Stimulated activated CD8-positive, alpha-beta memory T cell treated with anti-CD3 and anti-CD28 coated beads, Interleukin-2, amount 100 ng/mL, for 48 hours (primary cell): ENCODE measurements at places on chromosomes 1 and 21.

- no peak for DNase-seq
Measured at GRCh38 chr1:70331962-70332361, 22.6 kb downstream of the ANKRD13C start.

DNA sequence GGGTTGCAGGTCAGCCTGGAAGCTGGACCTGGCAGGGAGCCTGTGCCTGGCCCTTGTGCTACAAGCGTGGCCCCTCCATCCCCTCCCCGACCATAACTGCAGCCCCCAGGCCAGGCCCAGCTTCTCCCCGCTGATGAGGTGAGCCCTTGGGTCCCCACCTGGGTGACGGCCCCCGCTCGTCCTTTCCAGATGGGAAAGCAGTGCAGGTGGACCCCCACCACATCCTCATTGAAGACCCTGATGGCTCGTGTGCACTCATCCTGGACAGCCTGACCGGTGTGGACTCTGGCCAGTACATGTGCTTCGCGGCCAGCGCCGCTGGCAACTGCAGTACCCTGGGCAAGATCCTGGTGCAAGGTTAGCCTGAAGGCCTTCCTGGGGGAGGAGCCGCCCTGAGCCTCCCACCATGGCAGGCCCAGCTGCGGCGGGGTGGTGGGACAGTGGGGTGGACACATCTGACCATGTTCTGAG is 56.9 kb downstream of the TRIM11 start:
- DNase-seq = no peak

- DNase-seq = no peak
Measured at GRCh38 chr1:245310571-245311531, 156.1 kb downstream of the KIF26B start.

- no peak for DNase-seq
Measured at GRCh38 chr1:172184506-172185191, 235.8 kb upstream of the C1orf105 start.

DNA sequence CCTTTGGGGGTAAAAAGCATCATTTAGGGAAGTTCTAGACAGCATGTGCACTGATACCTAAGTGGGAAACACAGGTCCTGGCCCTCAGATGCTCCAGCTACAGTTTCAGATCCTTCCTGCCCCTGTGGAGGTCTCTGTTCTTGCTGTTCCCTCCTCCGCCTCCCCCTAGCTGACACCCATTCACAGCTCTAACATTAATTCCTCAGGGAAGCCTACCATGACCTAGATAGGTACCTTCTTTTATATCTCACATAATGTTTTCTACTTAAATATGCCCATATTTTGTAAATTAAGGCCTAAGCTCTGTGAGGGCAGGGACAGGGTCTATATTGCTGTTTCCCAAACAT is 11.3 kb downstream of the TSPAN2 start:
- no peak for DNase-seq

GRCh38 chr21:17775431-17776126 is 43.6 kb downstream of the C21orf91 start:
- peak; percentile 44 for DNase-seq

- no peak for DNase-seq
Measured at GRCh38 chr1:198678901-198679329, 40.1 kb downstream of the PTPRC start.

- no peak for DNase-seq
Measured at GRCh38 chr1:79006564-79006963, at the start of gene ADGRL4. TSS of gene ADGRL4 (minus strand) at chr1:79006730. CDS start at chr1:79006654, 76 bp downstream.

DNA sequence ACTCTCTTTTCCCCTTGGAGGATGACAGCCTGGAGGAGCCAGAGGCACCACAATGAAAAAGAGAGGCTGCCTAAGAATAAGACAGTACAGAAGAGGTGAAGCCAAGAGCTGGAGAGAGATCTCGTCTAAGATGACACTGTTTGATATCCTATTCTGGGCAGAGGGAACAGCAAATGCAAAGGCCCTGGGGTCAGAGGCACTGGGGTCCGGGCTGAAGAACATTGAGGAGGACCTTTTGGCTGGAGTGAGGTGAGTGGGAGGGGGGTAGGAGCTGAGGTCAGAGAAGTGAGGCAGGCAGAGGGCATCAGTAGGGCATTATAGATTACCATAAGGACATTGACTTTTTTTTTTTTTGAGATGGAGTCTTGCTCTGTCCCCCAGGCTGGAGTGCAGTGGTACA is 19.3 kb upstream of the TMEM51 start:
- DNase-seq = no peak

DNA sequence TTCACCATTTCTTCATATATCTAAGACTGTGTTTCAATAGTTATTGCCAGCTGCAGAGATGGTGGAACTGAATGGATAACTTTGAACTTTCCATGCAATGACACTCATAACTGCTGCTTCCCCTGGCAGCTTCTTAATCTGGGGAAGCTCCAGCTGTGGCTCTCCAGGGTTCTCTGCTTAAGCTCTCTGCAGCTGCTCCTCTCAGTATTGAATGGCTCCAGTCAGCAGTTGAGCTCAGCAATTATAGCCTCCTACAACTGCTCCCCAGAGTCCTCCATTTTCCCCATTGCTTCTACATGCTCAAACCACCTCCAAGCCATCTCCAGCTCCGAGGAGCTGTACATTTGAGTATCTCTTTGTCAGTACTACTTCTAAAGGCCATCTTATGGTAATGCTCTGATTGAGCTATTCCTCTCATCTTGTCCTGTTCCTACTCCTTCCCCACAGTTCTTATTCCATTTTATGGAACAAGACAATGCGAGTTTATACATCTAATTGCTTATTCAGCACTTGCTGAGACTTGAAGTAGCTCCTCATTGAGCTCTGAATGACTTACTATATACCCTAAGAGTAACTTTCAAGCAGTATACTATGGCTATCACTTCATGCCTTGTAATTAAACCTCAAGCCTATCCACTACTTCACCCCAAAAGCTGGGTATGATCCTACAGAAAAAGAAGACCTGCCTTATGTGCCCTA is 362.4 kb downstream of the NEGR1 start:
- no peak for DNase-seq

DNA sequence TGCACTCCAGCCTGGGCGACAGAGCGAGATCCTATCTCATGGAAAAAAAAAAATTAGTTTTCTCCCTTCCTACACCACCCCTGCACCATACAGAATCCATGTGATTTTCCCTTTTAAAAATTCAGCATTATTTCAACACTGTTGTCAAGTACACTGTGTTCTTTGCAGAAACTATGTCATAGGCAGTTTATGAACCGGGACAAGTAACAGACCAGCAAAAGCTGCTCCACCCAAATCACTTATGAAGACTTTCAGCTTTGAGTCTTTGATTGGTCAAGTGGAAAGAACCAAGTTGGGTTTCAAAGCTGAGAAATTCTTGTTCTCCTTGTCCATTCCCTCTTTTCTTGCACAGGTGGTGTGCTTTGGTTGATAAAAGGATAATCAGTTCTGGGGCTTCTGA is 173.0 kb downstream of the CDC7 start:
- DNase-seq = no peak

DNA sequence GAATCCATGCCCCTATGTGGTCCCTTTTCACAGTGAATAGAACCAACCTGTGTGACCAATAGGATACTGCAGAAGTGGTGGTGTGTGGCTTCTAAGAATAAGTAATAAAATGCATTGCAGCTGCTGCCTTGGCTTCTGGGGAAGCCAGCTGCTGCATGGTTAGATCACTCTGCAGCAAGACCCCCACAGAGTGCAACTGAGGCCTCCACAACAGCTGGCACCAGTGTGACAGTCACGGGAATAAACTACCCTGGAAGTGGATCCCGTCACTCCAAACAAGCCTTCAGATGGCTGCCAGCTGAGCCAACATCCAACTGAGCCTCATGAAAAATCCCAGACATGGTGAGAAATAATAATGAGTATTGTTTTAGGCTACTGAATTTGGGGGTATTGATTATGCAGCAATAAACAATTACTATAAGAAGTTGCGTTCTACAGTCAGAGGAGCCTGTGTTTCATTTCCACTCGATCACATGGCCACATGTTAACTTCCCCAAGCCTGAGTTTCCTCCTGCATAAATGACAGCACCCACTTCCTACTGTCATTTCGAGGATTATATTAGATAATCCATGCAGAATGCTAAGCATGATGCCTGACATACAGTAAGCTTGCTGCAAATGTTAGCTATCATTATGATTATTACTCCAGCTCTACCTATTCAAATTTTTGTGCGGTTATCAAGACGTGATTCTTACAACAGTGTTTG is 20.8 kb upstream of the COG2 start:
- DNase-seq = no peak

DNA sequence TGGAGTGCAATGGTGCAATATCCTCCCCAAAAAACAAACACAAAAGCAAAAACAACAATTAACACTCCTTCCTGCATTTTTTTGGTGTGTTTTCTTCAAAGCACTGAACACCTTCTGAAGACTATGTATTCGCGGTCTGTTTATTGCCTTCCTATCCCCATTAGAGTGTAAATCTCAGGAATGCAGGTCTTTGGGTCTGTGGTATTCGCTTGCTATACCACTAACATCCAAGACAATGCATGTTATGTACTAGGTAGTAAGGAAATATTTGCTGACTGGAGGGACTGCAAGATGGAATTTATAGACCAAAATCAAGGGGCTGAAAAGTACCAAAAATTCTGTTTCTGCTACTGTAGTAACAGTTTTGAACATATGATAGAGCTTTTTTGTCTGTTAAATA is 299.4 kb downstream of the RYR2 start:
- no peak for DNase-seq

GRCh38 chr1:47755101-47755990 is 241.8 kb downstream of the TRABD2B start:
- peak; percentile 47 for DNase-seq

DNA sequence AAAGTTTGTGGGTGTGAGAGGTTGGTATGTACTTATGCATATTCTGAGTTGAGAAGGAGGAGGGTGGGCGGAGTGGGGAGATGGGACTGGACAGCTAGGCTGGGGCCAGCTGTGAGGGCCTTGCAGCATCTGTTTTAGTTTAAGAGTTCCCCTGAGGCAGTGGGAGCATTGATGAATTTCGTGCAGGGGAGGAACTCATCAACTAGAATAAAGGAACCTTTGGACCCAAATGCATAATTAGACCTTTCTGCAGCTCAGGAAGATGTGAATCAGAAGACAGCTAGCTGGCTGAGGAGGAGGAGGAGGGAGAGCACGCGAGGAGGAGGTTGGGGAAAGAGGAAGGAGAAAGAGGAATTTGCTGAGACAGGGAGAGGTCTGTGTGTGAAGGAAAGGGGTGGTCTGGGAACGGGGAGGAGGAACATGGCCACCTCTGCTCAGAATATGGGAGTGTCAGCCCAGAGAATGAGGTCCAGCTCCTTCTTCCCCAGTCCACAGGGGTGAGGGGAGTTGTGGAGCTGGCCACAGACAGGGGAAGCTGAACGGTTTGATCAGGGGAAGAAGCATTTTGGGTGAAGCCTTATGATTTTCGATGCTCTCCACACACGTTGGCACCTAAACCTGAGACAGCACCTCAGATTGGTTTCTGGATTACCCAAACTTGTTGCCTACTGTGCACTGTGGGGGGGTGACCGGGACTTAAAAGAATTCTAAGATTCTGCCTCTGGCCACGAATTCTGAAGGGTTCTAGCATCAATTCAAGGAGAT is 27.7 kb downstream of the MYOG start:
- no peak for DNase-seq

- no peak for DNase-seq
Measured at GRCh38 chr1:15214527-15214926, 32.5 kb upstream of the FHAD1 start.

DNA sequence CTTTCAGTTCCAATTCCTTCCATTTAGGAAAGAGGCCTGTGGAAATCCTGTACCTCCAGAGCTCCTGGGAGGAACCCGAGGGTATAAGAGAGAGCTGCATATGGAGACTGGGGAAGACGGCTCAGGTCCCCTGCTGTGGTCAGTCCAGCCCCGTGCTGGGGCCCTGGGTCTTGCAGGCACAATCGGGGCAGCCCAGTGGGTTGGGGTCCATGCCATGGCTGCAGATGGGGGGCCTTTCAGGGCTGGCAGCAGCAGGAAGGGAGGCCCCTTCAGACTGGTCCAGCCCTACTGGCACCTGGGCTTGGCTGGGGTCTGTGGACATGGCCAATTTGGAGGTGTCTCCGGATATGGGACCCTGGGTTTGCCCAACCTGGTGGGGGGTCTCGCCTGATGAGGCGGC is 18.2 kb downstream of the HTR6 start:
- DNase-seq = no peak

GRCh38 chr1:178254433-178254832 is 160.5 kb downstream of the RASAL2 start:
- no peak for DNase-seq

- no peak for DNase-seq
Measured at GRCh38 chr1:18009055-18009454, 98.5 kb upstream of the IGSF21 start.

GRCh38 chr1:111847466-111847865 is 91.8 kb downstream of the DDX20 start:
- DNase-seq = no peak

GRCh38 chr1:61051719-61052394 is 30.5 kb upstream of the NFIA start:
- no peak for DNase-seq
